Thyroid gland (tissue), 4 donors: ENCODE measurements at places on chromosomes 4 and X. TPM values are rescaled to one million over a fixed set of nuclear protein-coding genes. Genes with fewer than 3 reads are reported as not detected.

DNA sequence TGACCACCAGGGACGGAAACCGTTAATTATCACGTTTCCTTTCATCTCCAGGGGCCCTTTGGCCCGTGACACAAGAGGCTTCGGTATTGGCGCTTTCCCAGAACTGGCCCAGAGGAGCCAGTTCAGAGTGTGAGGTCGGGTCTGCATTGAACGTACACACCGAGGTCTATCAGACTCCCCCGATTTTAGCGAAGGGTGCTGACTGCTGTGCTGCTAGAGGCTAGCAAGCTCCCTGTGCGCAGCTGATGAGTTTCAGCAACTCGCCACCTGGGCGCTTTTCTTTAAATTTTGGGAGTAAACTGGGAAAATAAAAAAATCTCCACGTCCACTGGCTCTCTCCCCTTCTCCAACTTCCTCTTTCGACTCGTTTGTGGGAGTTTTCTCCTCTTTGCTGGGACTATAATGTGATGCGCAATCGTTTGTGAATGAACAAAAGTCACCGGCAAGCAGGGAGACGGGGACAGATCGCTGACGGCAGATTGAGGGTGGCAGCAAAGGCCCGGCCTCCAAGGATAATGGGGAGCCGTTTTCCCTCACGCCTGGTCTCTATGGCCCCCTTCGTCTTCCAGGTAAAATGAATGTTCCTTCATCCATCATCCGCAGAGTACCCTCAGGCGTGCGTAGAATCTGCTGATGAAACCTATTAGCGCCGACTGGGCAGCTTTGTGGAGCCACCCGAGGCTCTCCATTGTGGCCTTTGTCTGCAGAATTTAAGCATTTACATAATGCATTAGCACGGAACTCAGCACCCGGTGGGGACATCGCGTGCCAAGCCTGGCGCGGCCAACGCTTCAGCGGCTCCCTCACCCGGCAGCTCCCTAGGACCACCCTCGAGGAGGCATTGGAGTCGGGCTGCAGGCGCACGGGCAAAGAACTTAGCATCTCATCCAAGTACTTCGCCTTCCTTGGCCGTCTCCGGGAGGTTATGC lies 1.6 kb upstream of the LRAT start:
- peak overlapping the region; percentile 4 for H3K4me3 ChIP-seq
- peak; percentile 57 for DNase-seq
- no peak overlapping the region for H3K27ac ChIP-seq
- no peaks in the 10 kb centered on the region for H3K27me3 ChIP-seq
- H3K4me1 ChIP-seq, result peaks cover 11% of the 10 kb centered on the region

DNA sequence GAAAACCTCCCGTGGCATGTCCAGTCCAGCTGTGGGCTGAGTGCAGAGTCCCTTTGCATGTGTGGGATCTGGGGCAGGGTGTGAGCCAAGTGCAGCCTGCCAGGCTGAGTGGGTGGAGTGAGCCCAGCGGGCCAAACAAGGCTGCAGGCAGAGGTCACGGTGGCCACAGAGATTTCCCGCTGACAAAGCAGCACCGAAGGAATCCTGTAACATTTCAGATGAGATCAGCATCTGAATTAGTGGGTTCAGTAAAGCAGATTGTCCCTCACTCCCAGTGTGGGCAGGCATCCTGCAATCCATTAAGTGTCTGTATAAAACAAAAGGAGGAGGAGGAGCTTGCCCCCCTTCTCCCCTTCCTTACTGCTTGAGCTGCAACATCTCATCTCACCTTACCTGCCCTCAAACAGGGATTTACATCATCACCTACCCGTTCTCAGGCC lies 324.4 kb downstream of the FAT4 start:
- peak; percentile 19 for DNase-seq
- no peak overlapping the region for H3K4me3 ChIP-seq
- H3K27ac ChIP-seq, result no peak overlapping the region
- H3K4me1 ChIP-seq, result no peaks in the 10 kb centered on the region

DNA sequence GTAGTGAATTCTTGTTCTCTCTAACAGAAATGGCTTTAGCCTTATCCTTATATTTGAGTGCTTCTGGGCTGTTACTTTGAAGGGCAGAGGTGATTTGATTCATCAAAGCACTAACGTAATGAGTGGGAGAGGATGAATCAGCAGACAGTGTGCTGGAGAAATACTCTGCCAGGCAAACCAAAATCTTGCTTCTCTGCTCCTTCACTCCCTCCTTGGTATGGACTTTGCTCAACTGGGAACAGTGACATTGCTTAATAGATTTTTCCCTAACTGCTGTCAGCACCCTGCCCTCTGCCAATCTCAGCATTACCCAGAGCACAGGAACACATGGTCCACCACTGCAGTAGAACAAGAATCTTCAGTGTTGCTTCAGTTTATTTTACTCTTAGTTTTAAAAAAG lies 56.0 kb downstream of the PDLIM5 start:
- no peaks in the 10 kb centered on the region for H3K27me3 ChIP-seq
- no peaks in the 10 kb centered on the region for H3K36me3 ChIP-seq
- no peak for DNase-seq
- no peak overlapping the region for H3K4me3 ChIP-seq
- no peak overlapping the region for H3K27ac ChIP-seq
- H3K4me1 ChIP-seq, result peaks cover 11% of the 10 kb centered on the region

DNA sequence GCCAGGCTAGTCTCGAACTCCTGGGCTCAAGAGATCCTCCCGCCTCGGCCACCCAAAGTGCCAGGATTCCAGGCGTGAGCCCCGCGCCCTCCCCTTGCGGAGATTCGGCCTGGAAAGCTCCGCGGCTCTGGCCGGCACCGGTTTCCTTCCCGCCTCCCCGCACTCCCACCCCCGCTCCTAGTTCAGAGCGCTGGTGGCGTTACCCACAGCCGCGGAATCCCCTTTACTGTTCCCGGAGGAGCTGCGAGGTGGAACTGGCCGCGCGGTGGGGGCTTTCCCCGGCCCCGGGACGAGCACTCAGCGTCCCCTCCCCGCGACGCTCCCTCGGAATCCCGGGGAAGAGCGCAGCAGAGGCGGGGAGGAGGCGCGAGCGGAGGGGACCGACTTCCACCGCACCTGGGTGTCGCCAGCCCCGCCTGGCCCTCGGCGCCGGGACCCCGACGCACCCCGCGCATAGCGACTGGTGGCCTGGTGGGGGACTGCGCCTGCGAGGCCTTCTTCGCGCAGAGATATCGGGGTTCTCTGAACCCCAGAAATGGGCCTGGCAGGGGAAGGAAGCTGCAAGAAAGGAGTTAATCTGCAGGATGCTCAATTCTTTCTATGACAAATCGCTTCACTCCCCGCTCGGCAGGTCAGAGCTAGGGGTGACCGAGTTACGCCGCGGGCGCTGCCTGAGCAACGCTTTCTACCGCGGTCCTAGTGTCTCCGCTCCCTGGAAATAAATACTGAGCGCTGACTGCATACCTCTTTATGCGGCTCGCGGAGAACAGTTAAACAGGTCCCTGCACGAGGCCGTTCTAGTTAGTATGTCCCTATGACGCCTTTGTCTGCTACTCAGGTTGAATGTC lies 14.6 kb upstream of the SLC25A4 start:
- peak overlapping the region; percentile 28 for H3K27ac ChIP-seq
- no peaks in the 10 kb centered on the region for H3K27me3 ChIP-seq
- DNase-seq, result peak; percentile 49
- peaks cover 12% of the 10 kb centered on the region for H3K4me1 ChIP-seq
- peak overlapping the region; percentile 75 for H3K4me3 ChIP-seq

- H3K27me3 ChIP-seq, result no peaks in the 10 kb centered on the region
- no peak overlapping the region for H3K4me3 ChIP-seq
- no peaks in the 10 kb centered on the region for H3K4me1 ChIP-seq
- DNase-seq, result no peak
- no peaks in the 10 kb centered on the region for H3K36me3 ChIP-seq
- H3K27ac ChIP-seq, result no peak overlapping the region
These were observed 48.0 kb upstream of the TMEM154 start for GRCh38 chr4:152727784-152728183.

- no peaks in the 10 kb centered on the region for H3K4me1 ChIP-seq
- no peak overlapping the region for H3K27ac ChIP-seq
- no peak overlapping the region for H3K4me3 ChIP-seq
- H3K36me3 ChIP-seq, result no peaks in the 10 kb centered on the region
These were observed 117.8 kb upstream of the NKX1-1 start for GRCh38 chr4:1523907-1524636.

DNA sequence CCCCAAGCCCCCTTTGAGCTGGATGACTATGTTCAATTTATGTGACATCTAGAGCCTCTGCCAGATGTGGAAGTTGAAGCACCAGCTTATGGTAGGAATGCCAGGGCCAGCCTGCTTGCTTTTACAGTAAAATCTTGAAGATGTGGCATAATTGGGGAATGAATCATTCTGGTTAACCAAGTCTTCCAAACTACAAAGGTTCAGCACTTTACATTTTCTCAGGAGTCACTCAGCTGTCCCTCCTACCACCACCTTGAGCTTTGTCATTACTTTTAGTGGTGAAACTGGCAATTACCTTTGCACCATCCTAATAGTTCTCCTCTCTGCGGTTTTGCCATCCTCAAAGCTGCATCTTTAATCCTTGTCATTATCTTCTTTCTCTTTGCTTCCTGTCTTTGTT lies 172.2 kb downstream of the HS6ST2 start:
- no peak overlapping the region for H3K27ac ChIP-seq
- DNase-seq, result no peak
- no peaks in the 10 kb centered on the region for H3K36me3 ChIP-seq

DNA sequence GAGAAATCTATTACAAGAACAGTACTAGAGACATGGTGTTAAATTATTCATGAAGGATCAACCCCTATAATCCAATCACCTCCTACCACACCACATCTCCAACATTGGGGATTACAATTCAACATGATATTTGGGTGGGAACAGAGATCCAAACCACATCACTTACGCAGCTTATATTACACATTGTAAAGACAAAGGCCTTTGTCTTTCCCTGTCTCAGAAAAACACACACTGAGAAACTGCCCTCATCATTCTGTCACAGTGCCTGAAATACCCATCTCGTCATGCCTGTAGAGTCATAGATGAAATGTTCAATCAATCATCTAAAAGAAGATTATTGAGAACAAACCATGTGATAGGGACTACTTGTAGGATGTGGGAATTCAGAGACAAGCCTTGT lies 558.8 kb upstream of the GRIA3 start:
- DNase-seq, result no peak
- no peaks in the 10 kb centered on the region for H3K36me3 ChIP-seq
- H3K4me3 ChIP-seq, result no peak overlapping the region
- H3K27ac ChIP-seq, result no peak overlapping the region
- no peaks in the 10 kb centered on the region for H3K4me1 ChIP-seq

DNA sequence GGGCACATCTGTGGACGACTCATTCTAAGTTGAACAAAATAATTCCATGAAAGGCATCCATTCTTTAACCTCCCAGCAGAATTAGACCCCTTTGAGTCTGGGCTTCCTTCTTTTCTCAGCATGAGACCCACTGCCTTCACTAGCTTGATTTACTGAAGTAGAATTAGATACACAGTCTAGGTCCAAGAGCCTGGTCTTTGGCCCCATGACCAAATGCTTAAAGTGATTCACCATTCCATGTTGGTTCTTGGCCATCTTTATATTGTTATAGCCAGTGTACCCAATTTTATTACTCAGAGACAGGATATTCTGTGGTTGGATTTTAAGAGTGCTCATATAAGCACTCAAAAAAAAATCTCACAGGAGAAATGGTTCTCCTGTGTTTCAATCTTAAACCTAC lies 155.3 kb upstream of the GPC4 start:
- no peak overlapping the region for H3K27ac ChIP-seq
- no peaks in the 10 kb centered on the region for H3K4me1 ChIP-seq
- DNase-seq, result no peak
- H3K36me3 ChIP-seq, result no peaks in the 10 kb centered on the region
- H3K27me3 ChIP-seq, result no peaks in the 10 kb centered on the region

DNA sequence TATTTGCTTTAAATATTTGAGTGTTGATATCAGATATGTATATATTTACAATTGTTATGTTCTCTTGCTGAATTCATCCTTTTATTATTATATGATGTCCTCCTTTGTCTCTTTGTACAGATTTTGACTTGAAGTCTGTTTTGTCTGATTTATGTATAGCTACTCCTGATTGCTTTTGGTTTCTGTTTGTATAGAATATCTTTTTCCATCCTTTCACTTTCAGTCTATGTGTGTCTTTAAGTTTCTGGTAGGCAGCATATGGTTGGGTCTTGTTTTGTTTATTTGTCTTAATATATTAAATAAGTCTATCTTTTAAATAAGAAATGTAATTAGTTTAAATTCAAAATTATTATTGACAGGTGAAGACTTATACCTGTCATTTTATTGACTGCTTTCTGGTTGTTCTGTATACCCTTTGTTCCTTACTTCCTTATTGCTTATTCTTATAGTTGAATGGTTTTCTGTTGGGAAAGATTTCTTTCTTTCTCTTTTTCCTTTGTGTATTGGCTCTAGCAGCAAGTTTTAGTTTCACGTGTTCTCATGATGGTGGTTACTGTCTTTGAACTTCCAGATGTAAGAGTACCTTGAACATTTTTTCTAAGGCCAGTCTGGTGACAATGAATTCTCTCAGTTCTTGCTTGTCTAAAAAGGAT lies 31.1 kb downstream of the RAB28 start:
- peaks cover 13% of the 10 kb centered on the region for H3K36me3 ChIP-seq
- no peak for DNase-seq
- H3K27me3 ChIP-seq, result no peaks in the 10 kb centered on the region
- H3K27ac ChIP-seq, result no peak overlapping the region

DNA sequence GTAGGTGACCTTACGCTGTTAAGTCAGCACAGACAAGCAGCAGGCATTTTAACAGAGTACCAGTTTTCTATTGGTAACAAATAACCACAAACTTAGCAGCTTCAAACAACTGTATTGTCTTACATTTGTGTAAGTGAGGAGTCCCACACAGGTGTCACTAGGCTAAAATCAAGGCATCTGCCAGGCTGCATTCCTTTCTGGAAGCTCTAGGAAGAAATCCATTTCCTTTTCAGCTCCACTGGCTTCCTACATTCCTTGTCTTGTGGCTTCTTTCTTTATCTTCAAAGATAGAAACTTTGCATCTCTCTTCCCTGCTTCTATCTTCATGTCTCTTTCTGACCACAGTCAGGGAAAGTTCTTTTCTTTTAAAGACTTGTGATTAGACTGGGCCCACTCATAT lies 139.9 kb downstream of the TMEM144 start:
- DNase-seq, result no peak
- H3K36me3 ChIP-seq, result no peaks in the 10 kb centered on the region
- H3K4me1 ChIP-seq, result no peaks in the 10 kb centered on the region
- H3K4me3 ChIP-seq, result no peak overlapping the region

DNA sequence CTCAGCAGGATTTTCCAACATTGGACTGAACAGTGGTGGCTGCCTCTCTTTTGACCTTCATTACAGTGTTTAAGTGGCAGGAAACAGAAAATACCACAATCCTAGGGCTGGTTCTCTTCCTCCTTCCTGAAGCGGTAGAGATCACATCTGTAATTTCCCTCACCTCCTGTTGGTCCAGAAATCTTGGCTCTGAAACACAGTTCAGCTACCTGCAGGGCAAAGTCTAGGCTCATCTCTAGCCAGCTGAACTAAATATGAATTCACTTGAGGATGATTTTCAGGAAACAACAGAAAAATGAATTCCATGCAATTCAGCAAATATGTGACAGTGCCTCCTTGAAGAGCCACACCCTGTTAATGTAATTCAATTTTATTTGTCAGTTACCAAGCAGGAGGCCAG lies 531.9 kb downstream of the INPP4B start:
- H3K27me3 ChIP-seq, result no peaks in the 10 kb centered on the region
- H3K4me1 ChIP-seq, result no peaks in the 10 kb centered on the region
- H3K4me3 ChIP-seq, result no peak overlapping the region
- no peak overlapping the region for H3K27ac ChIP-seq

CLTRN gene
- 0.40 TPM for total RNA-seq

TMEM164 gene
- 40.0 TPM for total RNA-seq

SLC9B2 gene
- total RNA-seq, result 5.3 TPM

C4orf36 gene
- total RNA-seq, result not detected

GLRB gene
- 0.88 TPM for total RNA-seq

FLNA gene
- 246 TPM for total RNA-seq

NXF3 gene
- not detected for total RNA-seq

NEIL3 gene
- total RNA-seq, result not detected
